ENCODE measurements at places on chromosomes 5 and 9.

DNA sequence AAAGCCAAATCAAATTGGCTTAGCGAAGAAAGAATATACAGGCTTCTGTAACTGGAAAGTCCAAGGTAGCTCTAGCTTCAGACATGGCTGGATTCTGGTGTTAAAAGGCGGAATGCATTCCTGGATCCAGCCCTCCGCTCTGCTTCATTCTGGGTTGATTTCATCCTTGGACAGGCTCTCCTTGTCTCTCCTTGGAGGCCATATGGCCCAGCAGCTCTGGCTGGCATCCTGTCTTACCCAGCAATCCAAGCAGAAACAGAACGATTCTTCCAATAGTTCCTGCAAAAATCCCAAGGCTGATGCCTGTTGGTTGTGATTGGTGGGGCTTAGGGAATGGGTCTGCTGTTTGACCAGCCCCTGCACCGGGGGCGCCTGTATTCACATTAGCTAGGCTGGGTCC lies 37.0 kb upstream of the SAP30L start:
- no peak for DNase-seq

GRCh38 chr9:115115924-115116323 lies 2.0 kb downstream of the TNC start:
- no peak for DNase-seq

GRCh38 chr9:133167096-133167730 lies 3.5 kb upstream of the GBGT1 start:
- DNase-seq: no peak

DNA sequence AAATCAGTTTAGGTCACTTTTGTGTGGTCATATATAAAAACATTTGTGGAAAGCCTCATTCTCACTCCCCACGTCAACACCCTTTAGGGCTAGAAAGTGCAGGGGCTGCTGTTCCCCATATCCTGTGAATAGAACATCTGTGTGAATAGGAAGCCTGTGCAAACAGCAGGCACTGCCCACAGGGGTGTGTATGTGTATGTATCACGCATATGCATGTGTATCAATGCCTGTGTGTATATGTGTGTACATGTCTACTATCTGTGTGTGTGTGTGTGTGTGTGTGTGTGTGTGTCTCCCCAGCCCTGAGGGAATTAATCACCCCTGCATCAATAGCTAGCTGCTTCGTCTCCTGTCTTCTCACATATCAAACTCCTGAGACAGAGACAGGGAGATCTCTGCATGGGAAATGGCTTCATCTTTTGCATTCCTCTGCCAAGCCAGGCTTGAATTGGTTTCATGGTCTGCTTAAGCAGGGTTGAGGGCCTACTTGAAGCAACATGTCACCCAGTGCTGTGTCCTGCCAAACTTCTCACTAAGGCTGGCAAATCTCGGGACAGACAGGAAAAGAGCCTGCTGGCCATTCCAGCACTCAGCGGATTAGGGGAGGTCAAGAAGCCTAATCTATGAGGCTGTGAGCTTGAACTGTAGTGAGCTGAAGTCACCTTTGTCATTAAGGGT lies 265.8 kb downstream of the ADAMTSL1 start:
- no peak for DNase-seq

- DNase-seq: peak; percentile 93
These were observed 405.1 kb upstream of the KLF4 start for GRCh38 chr9:107894572-107895261.

GRCh38 chr5:80042330-80042729 lies 7.2 kb downstream of the THBS4 start:
- DNase-seq: no peak

GRCh38 chr5:151523335-151523734 lies 67.8 kb downstream of the FAT2 start:
- DNase-seq: peak; percentile 13

GRCh38 chr9:136543830-136544547 lies 1.9 kb downstream of the NOTCH1 start:
- no peak for DNase-seq

- no peak for DNase-seq
These were observed 12.7 kb upstream of the C1QTNF3 start for GRCh38 chr5:34055667-34056066.

DNA sequence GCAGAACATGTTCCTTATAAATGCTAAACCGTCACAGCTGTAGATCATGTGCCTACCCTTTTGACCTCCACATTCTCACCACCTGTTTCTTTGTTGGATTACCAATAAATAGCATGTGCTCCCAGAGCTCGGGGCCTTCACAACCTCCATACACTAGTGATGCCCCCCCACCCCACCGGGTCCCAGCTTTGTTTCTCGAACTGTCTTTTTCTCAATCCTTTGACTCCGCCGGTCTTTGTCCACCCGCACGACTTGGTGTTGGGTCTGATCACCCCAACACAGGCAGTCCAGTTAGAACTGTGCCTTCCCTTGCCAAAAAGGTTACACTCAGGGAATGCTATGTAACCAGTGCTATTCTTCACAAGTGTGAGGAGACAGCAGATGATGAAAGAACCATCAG lies 485.9 kb upstream of the C9orf72 start:
- no peak for DNase-seq

DNA sequence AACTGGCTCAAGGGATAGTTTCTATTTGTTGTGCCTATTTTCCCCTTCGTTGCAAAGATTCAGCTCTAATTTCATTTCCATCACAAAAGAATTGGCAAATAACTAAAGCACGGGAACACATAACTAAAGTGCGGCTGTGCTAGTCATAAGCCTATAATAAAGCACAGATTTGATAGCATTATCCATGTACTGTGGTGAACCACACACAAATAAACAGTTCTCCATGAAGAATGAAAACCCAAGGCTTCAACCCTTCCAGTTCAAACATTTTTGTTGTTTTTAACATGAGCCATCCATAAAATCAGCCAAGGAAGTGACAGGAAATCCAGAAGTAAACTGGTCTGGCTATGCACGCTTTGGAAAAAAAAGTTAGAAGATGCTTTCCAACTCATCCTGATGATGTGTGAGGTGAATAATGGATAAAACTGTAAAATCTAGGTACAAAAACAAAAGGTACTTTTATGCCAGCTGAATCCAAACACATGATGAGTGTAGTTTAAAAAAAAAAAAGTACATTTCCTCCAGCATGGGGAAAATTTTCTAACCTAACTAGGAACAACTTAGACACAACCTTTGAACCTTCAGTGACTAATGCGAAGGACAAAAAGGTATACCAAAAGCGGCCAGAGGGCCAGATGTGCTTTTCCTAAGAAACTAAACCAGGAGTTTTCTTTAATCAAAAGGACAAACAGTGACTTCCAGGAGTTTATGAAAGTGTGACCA lies 10.2 kb downstream of the ZNF608 start:
- peak; percentile 76 for DNase-seq

DNA sequence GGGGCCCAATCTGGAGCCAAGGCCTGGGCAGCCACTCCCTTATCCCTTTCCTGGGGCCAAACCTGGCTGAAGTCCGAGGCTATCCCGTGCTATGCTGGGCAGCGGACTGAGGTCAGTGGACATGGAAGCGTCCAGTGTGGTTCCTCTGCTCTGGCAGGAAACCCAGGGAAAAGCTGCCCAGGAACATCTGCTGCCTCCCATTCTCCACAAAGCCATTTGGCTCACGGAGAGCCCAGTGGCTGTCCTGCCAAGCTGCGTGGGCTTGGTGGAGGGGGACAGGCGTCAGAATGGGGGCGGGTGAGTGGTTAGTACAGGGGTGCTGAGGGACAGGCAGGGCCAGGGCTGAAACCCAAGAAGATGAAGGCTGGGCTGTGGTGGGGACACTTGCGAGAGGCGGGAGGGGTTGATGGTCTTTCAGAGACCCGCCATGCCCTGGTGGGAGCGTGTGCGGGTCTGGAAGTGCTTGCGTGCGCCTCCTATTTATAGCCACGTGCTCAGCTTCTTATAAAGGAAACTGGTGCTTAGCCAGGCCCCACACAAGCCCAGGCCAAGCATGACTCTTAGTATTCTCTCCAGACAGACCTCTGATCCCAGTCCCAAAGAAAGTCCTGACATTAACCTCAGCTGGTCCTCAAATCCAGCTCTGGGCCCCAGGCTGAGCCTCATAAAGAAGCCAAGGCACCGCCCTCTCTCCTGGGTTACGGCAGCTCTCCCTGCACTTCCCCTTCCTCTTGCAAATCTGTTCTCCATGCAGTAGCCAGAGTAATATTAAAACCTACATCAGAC lies 9.4 kb upstream of the SLC6A7 start:
- DNase-seq: no peak

DNA sequence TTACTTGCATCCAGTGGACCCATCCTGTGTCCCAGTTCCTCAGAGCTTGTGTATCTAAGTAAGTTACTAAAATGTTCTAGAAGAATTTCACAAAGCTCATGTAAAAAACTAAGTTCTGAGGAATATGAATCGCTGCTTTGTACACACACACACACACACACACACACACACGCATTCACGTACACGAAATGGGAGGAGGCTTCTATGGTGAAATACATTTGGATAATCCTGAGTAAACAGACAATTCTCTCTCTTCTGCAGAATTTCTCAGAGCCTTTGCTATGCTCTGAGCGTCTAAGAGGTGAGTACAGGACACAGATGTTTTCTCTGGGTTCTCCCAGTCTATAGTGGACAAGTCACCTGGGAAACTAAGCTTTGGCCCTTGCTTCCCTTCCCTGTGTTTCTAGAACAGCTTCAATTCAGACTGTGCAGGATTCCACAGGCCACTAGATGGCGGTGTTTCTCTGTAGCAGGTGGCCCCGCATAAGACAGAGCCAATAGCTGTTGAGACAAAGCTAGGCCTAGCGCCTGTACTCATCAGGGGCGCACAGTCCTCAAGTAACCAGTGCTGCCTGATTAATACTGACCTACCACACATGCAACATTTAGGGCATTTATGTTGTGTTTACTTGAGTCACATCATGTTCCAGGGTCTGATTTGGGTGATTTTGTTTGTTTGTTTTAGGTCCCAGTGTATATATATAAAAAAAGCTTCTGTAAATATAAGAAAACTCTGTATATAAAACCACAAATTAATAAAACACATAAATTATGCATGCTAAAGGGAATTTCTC lies 114.8 kb downstream of the LIFR start:
- DNase-seq: peak; percentile 90

DNA sequence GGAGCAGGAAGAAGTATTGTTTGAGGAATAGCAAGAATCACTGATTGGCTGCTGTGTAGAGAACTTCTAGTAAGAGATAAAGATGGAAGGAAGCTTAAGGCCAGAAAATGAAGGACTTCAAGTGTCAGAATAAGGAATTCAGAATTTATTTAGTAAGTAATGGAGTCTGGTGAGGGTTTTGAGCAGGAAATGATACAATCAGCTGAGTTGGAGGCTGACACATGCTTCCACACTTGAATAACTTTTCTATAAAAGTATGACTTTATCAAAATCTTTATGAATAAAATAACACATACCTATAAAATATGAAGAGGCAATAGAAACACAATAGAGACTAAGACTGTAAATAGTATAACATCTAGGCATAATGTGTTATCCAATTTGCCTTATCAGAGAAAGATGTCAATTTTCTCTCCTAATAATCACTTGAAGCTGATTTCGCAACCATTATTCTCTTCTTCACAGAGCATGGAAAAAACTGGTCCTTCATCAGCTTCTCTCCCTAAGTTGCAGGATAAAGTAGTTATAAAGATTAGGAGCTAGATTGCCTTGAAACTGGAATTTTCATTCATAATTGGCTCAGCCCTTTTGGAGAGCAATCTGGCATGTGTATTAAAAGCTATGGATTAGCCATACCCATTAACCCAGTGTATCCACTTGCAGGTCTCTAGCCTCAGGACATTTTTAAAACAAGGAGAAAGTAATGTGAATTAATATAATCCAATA lies 143.4 kb downstream of the ZNF608 start:
- DNase-seq: no peak

GRCh38 chr9:28747351-28747985 lies 1174.2 kb upstream of the C9orf72 start:
- DNase-seq: no peak

DNA sequence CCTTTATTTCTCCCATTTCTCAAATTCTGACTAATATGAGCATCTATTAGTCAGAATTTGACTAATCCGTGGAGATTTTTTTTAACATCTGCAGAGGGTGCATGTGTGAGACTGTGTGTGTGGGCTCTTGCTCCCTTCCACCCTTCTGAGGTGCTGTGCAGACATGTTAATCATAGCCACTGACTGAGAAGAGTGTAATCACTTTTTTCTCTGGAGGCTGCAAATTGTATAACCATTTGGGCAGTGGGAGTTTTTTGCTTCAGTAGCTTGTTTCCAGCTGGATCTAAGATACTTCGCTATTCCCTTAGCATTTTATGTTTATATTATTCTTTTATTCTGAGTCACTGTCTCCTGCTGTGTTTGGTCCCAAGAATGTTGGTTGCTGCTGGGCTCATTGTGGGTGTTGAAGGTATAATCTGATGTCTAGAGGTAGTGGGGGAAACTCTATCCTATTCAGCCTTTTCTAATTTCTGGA lies 66.2 kb downstream of the ARHGEF28 start:
- DNase-seq: peak; percentile 35

- peak; percentile 95 for DNase-seq
These were observed 27.6 kb upstream of the CDKN2AIPNL start for GRCh38 chr5:134439210-134439654.

DNA sequence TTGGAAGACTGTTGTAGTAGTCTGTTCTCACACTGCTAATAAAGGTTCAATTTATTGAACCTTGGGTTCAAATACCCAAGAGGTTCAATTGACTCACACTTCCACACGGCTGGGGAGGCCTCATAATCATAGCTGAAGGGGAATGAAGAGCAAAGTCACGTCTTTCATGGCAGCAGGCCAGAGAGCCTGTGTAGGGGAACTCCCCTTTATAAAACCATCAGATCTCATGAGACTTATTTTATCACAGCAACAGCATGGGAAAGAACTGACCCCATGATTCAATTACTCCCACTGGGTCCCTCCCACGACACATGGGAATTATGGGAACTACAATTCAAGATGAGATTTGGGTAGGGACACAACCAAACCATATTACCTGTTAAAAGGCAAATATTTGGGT lies 268.2 kb downstream of the TMEM167A start:
- DNase-seq: no peak

DNA sequence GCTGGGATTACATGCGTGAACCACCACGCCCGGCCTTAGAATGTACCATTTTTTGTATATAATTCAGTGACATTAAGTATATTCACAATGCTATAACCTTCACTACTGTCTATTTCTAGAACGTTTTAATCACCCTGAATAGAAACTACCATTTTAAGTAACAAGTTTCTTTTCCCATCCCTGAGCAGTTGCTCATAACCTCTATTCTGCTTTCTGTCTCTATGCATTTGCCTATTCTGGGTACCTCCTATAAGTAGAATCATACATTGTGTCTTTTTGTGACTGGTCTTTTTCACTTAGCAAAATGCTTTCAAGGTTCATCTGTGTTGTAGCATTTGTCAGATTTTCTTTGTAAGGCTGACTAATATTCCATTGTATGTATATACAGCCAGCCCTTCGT lies 39.9 kb downstream of the DDX46 start:
- no peak for DNase-seq

- DNase-seq: no peak
These were observed 132.2 kb downstream of the FBXO4 start for GRCh38 chr5:42057254-42057690.

GRCh38 chr5:142141463-142141862 lies 32.9 kb downstream of the NDFIP1 start:
- DNase-seq: no peak

- DNase-seq: no peak
These were observed 62.7 kb downstream of the ST8SIA4 start for GRCh38 chr5:100840370-100840769.

Measured in fibroblast of the conjunctiva (primary cell).